ENCODE measurements at places on chromosomes 1 and 21.

GRCh38 chr1:48356901-48357300 is 115.1 kb downstream of the SPATA6 start:
- DNase-seq = no peak

DNA sequence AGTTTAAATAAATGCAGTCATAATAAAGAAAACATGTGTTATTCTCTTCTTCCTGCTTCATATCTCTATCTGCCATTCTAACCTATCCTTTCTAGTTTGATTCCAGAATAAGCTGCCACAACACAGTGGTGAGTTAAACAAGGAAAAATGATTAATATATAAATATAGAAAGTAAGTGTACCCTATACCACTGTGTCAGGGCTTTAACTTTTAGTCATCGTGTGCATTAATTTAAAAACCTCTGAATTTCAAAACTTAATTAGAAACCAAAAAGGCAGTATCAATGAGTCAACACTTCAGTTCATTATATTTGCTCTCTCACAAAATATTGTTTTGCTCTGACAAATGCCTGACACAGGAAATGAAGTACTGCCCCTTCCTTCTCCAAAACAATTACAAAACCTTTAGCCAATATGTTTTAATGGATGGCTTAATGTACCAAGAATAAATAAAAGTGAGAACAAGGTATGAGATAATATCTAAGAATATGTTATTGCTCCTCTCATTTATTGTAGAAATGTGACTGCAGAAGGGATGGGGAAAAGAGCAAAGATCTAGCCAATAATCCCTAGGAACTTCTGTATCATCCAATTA is 634.8 kb downstream of the KCNT2 start:
- DNase-seq = no peak

GRCh38 chr1:32997381-32997891 is 32.8 kb upstream of the RNF19B start:
- DNase-seq = no peak

DNA sequence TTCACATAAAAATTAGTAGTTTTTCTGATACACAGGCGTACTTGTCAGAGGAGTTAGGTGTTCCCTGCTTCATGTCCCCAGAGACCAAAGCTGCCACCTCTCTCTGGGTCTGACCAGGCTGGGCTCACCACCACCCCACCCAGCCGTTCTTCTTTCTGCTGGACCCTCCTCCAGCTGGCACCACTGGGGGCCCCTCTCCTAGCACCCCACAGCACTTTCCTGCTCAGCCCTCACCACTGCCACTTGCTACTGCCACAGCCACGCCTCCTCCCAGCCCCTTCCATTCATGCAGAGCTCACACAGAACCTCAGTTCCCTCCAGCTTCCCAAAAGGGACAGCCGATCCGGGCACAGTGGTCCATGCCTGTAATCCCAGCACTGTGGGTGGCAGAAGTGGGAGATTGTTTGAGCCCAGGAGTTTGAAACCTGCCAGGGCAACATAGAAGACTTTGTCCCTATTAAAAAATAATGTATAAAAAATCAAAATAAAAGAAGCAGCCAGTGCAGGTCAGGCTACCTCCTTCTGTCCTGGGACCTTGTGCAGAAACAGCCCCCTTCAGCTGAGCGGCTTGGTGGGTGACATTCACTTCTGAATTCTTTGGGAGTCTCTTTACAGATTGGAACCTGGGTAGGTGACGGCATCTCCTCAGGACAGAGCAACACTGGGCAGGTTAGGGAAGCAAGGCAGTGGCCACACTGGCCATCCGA is 208.3 kb downstream of the TOMM20 start:
- DNase-seq = no peak

DNA sequence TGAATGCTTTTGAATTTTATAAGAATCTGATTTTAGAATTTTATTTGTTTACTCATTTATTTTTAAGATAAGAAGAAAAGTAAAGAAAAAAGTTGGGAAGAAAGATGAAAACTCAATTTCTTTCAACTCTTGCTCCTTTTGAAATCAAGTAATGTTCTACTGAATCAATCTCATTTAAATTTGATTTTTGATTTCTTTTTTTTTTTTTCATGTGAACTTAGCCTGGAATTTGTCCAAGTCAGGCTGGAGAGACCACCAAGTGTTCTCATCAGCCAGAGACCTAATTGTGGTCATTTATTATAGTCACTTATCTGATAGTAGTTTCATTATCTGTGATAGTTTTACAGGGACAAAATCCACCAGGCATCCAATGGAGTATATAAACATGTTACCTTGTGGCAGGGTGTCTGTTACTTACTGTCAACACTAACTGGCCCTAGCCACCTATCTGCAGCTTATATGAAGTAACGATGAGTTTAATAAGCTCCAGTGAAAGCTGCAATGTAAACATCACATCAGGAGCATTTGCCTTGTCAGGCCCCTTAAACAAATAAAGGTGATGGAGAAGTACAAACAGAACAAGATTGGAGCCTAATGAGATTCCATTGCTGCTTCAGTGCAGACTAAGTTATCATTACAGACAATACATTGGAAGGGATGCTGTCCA is 39.2 kb downstream of the HLX start:
- no peak for DNase-seq

DNA sequence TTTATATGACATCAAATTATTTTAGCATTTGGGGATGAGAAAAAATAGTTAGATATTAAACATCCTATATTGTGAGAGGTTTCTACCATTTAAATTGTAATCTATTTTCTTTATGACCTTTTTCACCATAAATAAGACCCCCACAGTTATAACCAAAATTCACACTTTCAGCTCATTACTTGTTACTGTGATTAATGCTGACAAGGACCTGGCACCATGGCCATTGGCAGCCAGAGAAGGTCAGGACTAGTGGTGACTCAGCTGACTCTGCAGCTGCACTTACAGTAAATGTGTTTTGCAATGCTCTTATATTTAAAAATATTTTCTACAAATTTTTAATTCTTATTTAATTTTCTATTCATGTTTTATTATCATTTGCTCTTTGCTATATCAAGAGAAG is 133.3 kb upstream of the C1orf105 start:
- no peak for DNase-seq

- DNase-seq = no peak
These were observed 14.5 kb upstream of the BACE2 start for GRCh38 chr21:41153443-41153842.

Measured in stimulated activated CD8-positive, alpha-beta memory T cell treated with anti-CD3 and anti-CD28 coated beads, Interleukin-7, amount 100 ng/mL, for 1 hour (primary cell).